ENCODE measurements at places on chromosomes 7 and 10. TPM values are rescaled to one million over a fixed set of nuclear protein-coding genes. Genes with fewer than 3 reads are reported as not detected.

The SPAG6 gene
- not detected for total RNA-seq

- DNase-seq = no peak
These were observed 2.0 kb upstream of the SFR1 start for GRCh38 chr10:104119996-104120395.

DNA sequence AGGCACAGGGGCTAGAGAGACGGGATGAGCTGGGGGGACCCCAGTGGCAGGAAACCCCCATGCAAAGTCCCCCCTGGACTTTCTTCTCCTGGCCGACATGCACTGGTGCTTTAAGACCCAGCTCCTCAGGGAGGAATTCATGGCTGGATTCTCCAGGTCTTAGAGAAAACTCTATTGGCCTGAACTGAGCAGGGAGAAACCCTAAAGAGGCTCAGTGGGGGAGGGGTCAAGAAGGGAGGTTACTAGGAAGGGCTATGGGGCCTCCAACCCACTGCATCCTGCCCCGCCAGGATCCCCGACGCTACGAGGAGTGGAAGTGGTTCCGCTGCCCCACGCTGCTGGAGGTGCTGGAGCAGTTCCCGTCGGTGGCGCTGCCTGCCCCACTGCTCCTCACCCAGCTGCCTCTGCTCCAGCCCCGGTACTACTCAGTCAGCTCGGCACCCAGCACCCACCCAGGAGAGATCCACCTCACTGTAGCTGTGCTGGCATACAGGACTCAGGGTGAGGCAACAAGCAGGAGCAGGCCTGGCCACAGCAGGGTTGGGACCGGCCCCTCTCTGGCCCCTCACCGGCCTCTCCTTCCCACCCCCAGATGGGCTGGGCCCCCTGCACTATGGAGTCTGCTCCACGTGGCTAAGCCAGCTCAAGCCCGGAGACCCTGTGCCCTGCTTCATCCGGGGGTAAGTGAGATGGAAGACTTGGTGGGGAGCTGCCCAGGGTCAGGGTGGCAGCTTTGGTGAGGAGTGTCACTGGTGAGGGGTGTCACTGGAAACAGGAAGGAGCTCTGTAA lies 13.8 kb downstream of the ATG9B start:
- no peak for DNase-seq

GRCh38 chr10:100114976-100115770 lies 33.5 kb upstream of the CPN1 start:
- peak; percentile 28 for DNase-seq

- peak; percentile 92 for DNase-seq
These were observed 23.6 kb downstream of the GNA12 start for GRCh38 chr7:2820508-2820934.

DNA sequence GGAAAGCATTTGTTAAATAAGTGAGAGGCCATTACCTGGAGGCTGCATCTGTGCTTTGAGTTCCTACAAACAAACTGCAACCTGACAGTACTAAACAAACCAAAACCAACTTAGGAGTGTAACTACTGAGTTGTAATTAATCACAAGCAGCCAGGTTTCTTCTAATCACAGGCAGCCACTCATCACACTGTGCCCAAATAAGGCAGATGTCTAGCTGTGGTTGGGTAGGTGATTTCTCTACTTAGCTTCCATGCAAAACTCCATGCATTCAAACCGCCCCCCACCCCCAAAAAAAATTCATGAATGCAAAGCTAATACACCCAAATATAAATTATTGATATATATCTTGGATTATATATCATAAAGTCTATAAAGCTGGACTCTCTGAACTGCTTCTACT lies 461.1 kb downstream of the ARL4A start:
- no peak for DNase-seq

GRCh38 chr10:132918617-132919373 lies 23.6 kb downstream of the CFAP46 start:
- no peak for DNase-seq

The CFAP70 gene
- 1.0 TPM for total RNA-seq

- no peak for DNase-seq
These were observed 2.8 kb downstream of the RSBN1L start for GRCh38 chr7:77699056-77699455.

GRCh38 chr10:60818134-60818770 lies 40.0 kb downstream of the CDK1 start:
- peak; percentile 45 for DNase-seq

The SEMA3D gene
- total RNA-seq = 0.36 TPM

DNA sequence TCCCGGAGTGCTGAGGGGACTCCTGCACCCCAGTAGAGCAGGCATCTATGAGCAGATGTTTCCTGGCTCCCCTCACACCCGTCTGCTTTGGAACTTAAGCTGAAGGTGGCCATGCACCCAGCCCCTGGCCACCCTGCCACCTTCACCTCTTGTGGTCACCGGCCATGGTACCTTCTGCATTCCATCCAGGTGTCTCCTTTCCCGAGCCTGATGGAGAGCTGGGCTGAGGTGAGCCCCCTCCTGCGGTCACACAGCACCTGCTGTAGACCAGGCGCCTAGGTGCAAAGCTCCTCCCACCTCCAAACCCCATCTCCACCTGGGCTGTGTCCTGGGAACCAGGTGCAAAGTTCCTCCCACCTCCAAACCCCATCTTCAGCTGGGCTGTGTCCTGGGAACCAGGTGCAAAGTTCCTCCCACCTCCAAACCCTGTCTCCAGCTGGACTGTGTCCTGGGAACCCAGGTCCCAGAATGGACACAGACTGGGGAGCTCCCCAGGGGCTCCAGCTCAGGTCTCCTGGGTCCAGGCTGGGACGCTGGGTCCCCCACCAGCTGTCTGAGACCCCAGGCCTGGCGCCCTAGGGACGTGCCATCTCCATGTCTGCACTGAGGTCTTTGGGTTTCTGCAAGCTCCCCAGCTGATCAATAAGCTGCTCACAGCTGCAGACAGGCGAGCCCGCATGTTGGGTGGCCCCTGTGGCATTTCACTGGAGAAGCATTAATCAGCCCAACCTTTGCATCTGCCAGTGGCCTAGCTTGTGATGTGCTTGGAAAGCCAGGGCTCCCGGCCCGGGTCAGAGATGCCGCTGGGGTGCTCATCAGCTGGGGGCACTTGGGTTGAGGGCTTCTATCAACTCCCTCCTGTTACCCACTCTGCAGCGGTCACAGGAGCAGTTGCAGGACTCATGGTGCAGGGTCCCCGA lies 61.2 kb upstream of the INPP5A start:
- no peak for DNase-seq

DNA sequence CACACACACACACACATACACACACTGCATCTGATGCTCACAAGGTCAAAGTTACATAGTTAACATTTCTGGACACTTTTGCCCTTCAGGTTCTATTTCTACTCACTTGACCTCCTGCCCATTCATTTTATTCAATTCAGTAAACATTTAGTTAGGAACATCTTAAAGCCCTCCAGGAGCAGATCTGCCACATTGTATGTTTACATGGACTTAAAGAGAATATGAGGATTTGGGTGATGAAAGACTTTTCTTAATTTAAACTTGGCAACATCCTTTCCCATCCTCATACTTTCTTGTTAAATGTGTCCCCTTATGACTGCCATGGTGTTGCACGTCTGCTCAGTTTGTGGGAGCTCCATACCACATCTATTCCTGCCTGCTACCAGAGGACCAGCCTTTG lies 322.8 kb upstream of the BMPER start:
- no peak for DNase-seq

GRCh38 chr10:48996329-48996728 lies 56.7 kb upstream of the LRRC18 start:
- no peak for DNase-seq

- no peak for DNase-seq
These were observed 15.5 kb downstream of the CYP3A4 start for GRCh38 chr7:99768471-99768870.

DNA sequence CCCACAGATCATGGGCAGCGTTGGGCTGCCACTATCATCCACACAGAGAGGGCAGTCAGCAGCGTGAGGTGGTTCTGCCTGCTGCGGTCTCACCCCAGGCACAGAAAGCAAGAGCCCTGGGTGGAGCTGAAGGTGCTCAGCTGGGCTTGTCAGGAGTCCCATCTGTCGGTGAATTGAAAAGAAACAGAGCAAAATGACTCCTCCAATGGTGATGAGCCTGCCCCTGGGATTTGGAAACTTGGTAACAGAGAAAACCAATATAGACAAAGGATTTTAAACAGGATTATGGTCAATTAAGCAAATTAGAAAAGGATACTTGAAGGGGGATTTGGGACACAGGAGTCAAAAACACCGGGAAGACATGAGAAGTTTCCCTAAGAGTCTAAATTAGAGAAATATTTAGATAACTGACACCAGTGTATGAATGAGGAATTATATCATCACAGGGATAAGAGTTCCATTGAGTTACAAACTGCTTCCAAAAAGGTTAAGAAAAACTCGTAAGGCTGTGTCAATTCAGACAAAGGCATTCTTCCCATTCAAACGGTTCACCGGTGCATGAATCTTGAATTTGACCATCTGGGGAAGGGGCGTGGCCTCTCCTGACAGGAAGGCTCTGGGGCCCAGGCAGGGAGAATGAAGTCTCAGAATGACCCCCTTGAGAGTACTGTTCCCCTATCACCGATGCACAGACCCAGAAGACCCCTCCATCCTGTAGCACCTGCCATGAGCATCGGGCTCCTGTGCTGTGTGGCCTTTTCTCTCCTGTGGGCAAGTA lies 70.0 kb upstream of the PRSS58 start:
- DNase-seq = no peak

- DNase-seq = no peak
These were observed 56.2 kb downstream of the OAT start for GRCh38 chr10:124362568-124362967.

GRCh38 chr10:14293526-14293925 lies 37.2 kb downstream of the FRMD4A start:
- no peak for DNase-seq

- peak; percentile 9 for DNase-seq
These were observed 117.7 kb downstream of the APBB1IP start for GRCh38 chr10:26555719-26556368.

The GDF2 gene
- total RNA-seq = not detected

- no peak for DNase-seq
These were observed 88.6 kb upstream of the KCNIP2 start for GRCh38 chr10:101932183-101932582.

The PLAU gene
- total RNA-seq = 154 TPM

The PPP1R3A gene
- total RNA-seq = 6.9 TPM

GRCh38 chr10:3961082-3961481 lies 176.1 kb upstream of the KLF6 start:
- DNase-seq = no peak

The GPNMB gene
- 382 TPM for total RNA-seq

GRCh38 chr7:32023376-32023775 lies 46.8 kb downstream of the PDE1C start:
- DNase-seq = no peak

DNA sequence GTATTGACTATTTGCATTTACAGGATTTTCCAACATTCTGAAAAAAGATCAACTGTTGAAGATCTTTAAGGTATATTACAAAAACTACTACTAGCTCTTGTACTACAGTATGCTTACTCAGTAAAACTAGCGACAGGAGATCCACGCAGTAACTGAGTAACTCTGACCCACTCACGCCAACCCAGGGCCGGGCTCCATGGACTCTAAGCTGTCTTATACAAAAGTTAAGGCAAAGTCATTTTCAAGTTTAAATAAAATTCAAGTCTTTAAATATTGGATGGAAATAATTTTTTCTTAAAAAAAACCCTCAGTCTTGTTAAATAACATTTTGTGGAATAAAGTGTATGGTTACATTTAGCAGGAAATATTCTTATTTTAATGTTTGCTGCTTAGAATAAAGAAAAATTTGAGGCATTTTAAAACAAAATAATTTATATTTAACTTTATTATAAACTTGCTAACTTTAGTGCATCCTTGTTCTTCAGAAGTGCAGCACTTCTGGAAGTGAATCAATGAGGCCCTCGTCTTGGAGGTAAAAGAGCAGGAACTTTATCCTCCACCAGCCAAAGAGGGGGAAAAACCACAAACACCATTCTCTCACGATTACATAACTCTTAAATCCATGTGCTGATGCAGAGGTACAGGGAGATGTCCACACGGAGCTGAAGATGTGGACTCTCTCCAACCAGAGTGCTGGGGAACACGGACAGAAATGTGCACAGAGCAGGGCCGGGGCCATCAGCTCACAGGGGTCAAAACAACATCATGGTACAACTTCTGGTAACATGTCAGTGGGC lies 119.9 kb downstream of the LARP4B start:
- no peak for DNase-seq

- DNase-seq = no peak
These were observed 159.7 kb downstream of the GNAI1 start for GRCh38 chr7:80294346-80294745.

DNA sequence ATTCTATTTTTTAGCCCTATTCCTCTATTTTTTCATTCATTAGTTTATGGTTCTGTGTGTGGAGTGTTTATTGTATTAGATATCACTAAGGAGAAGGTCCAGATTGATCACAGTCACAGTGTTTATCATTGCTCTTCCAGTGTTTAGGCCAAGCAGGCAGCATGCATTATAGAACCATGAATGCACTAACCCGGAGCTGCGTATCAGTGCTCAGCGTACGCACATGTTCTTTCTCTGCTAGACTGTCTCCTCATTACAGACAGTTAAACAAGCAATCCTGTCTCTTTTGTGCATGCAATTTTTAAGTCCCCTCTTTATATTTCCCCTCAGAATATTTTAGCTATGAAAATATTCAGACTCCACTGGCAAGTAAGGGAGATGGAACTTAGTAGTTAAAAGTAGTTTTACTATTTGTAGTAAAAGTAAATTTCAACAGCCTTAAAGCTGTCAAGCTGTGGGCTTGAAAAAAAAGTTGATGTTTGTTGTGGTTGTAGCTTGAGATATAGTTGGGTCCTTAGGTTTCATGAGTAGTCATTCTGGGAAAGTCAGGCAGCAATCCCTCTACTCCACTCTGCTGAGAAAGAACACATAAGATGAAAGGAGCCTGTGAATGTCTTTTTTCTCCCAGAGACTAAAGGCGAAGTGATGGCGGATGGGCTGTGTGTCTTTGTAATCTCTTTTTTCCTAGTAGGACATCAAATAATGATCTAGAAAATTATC lies 260.4 kb downstream of the CDK14 start:
- no peak for DNase-seq

The TUBAL3 gene
- not detected for total RNA-seq

- DNase-seq = peak; percentile 17
These were observed 6.2 kb downstream of the SAR1A start for GRCh38 chr10:70164163-70164562.

GRCh38 chr10:44921506-44921905 lies 10.4 kb downstream of the TMEM72 start:
- DNase-seq = no peak

DNA sequence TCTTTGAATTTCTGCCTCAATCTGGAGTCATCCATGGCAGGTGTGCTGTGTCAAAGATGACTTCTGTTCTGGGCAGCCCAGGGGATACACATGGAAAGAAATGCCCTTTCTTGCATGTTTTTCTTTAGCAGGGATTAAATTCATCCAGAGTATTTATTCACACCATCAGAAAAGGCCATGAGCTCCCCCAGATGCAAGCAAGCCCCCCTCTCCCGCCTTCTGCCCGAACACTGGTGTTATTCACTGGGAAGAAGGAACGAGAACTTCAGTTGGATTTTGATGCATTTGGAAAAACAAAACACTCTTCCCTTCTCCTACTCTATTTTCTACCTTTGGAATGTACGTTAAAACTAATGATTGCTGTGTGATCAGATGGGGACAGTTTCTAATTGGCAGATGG lies 1.4 kb downstream of the PLPP4 start:
- DNase-seq = no peak

The HMX2 gene
- total RNA-seq = not detected

GRCh38 chr10:30433306-30433729 lies 666 bp upstream of the MAP3K8 start:
- peak; percentile 72 for DNase-seq

Measured in myocyte (in vitro differentiated cells).